Activated T-helper 17 cell treated with anti-CD3 and anti-CD28 coated beads, Interleukin-2, amount 50 U/mL, for 72 hours (primary cell): ENCODE measurements at places on chromosomes 3 and 15.

GRCh38 chr3:117920253-117920898 is 1114.3 kb downstream of the IGSF11 start:
- no peak for ATAC-seq

DNA sequence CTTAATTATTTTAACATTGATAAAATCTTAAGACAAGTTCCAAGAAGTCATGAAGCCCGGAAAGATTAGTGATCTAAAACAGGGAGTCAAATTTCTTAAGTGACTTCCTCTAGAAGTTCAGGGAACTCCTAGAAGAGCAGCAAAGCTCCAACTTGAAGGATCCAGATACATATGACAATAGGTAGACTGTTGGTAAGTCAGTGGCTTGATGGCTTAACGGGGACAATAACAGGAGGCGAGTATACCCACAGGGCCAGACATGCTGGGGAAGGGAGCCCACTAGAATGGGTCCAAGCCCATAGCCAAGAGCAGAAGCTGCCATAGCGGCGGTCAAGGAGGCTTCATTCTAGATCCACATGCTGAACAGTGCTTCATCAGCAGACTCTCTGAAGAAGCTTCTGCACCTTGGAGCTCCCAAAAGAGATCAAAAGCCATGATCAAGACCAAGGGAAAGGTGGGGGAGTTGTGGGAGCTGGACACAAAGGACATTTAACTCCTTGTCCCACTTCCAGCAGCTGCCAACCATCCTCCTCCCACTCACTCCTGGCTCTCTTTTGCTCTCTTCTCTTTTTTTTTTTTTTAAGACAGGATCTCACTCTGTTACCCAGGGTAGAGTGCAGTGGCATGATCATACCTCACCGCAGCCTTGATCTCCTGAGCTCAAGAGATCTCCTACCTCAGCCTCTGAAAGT is 10.2 kb upstream of the CA12 start:
- ATAC-seq: peak; percentile 19

- ATAC-seq: no peak
These were observed 667.0 kb downstream of the FHIT start for GRCh38 chr3:60584250-60584649.

DNA sequence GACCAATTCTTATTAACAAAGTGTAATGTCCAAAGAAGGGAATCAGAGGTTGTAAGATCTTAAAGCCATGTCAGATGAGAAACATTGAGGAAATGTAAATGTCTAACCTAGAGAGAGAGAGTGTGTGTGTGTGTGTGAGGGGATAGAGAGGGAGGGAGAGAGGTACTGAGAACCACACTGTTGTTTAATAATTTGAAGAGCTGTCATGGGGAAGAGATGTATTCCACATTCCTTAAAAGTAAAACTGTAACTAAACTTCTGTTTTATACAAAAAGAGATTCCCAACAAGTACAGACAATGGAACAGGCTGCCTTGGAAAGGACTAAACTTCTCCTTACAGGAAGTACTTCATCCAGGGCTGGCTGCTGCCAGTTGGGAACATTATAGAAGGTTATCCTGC is 68.9 kb upstream of the BOC start:
- ATAC-seq: no peak

- ATAC-seq: no peak
These were observed 6.9 kb upstream of the IL16 start for GRCh38 chr15:81189583-81190283.

- ATAC-seq: no peak
These were observed 198.9 kb upstream of the CTDSPL start for GRCh38 chr3:37662785-37663184.

DNA sequence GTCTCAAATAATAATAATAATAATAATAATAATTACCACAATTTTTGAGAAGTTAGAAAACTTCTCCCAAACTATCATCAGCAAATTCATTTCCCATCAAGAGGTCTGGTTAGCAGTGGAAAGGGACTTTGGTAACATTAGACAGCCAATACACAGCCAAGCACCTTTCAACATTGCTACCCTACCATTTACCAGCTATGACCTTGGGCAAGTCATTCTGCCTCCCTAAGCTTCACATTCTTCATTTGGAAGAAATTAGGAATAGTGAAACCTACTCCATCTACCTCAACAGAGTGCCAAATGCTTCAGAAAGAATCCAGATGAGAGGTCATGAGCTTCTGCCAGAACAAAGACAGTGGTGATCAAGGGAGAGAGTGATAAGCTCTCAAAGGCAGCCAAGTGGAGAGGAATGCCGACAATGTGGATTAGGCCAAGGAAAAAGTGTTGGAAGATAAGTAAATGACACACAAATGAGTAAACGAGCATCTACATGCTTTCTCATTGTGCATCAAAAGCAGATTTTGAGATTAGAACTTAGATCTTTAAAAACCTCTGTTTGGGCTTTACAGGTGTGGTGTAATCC is 42.9 kb upstream of the LPP start:
- ATAC-seq: no peak

DNA sequence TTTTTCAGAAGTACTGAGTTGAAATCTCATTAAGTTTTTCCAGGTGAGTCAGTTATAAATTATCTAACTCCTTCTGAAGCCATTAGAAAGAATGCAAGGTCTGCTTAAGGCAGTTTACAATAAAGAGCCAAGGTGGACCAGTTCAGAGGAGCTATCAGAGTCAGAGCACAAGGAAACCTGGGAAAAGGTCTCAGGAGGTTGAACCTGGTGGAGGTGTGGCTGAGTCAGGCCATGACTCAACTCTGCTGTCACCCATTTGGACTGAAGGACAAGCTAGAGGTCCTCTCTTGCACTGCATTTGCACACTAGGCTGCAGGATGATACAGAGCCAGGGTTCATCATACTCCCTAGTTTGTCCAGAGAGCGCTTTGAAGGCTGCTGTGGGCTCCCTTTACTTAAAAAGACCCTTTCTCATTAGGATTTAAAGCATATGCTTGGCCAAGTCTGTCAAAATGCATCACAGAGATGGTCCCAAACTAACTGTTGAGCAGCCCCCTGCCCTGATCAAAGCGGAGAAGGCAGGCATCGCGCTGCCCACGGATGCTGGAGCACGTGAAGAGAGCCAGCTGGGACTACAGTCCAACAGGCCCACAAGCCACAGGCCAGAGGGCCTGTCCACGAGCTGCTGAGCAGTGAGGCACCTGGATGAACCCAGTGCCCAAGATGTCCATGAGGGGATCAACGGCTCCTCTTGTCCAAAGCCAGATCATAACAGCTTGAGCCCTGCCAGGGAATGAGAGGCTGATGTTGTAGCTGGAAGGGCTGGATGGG is 26.0 kb upstream of the MRPS22 start:
- ATAC-seq: no peak

DNA sequence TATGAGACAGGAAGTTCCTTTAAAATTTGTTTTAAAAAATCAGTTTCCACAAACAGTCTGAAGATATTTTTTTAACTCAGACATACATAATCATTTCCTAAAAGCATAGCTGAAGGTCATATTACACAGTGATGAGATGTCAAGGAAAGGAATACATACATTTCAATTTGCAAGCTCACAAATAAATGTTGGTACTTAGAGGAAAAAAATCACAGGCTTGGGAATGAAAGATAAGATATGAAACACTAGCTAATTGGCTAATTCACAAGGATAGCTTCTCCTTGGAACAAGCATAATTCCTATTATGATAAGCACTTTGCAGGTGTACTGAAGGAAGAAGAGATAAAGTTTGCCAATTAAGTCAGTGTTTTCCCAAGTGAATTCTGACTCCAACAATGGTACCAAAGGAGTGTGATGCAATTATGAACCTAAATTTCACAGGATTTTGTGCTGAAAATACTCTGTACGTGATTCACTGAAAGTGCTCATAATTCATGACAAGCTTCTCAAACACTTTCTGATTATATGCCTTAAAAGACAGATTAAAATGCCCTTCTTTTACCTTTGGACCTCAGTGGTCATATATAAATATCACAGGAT is 112.4 kb downstream of the FRMD5 start:
- ATAC-seq: no peak

GRCh38 chr15:40256638-40257235 is 17.9 kb downstream of the PAK6 start:
- ATAC-seq: peak; percentile 58

DNA sequence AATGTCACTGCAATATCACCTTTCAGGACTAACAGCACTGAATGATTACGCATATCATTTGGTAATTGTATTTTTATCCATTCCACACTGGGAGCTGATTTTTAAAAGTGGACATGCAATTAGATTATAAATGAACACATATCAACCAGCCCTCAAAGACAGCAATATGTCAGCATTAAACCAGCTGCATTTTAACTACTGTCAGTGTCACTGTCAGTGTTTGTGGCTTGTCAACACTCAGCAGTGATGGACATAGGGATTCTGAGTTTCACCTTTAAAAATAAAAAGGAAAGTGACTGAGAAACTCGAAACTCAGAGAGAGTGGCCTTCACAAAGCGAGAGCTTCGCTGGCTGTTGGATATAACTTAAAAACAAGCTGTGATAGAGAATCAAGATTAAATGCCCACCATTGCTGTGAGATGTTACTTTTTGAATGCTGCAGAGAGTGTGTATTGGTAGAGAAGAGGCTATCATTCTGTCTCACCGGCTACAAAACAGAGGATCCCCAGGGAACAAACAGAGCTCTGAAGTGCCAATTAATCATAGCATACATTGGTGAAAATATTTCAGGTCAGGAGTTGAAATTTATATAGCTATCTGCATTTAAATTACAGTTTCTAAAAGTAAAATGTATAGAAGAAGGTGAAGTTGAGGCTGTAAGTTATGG is 635.8 kb downstream of the SQOR start:
- no peak for ATAC-seq

- no peak for ATAC-seq
These were observed 499.9 kb upstream of the LMCD1 start for GRCh38 chr3:8001712-8002111.

DNA sequence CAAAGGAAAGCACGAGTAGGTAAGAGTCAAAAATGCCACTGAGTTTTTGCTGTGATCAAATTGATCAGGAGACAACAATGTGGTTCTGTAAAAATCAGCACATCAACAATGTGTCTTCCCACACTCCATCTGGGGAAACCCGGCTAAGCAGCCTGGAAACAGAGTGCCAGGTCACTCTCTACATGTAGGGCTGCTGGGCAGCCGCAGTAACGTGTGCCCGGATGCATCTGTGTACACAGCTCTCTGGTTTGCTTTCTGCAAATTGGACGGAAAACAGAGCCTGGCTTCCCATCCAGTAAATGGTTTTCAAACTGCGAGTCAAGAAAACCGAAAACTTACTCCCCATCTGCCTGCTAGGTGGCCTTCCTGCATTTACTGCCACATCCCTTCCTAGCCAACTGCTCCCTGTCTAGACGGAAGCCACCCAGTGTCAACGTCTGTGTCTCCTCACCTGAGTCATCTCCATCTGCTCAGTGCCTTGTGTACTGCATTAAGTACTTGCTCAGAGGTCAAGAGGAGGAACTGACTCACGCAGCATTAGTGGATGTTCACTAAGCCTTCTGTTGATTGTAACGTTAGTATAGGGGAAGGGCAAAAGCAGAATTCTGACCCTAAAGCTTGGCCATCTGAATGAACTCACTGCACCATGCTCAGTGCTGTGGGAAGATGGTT is 124.1 kb downstream of the TJP1 start:
- no peak for ATAC-seq

GRCh38 chr3:137061186-137061585 is 103.4 kb downstream of the IL20RB start:
- no peak for ATAC-seq

DNA sequence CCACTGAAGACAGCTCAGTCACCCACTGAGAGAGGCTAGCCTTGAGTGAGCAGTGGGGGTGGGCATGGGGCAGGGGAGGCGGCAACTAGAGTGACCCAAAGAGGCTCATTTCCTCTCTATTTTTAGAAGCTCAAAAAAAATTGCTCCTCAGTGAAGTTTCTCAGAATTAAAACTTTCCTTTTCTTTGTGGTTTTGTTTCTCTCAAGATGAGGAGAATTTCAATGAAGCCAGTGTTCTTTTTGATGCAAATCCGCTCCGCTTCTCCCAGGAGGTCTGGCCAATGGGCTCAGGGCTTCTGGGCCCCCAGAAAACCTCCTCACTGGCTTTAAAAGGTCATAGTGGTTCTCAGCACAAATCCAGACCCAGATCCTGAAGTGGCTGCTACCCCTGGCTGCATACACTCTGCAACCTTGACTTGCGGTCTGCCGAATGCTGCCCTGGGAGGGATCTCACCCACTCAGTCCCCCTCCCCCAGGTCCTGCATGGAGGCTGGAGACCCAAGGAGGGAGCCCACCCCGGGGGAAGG is at the start of gene ACSBG1:
ACSBG1 (minus strand) TSS at position 51 of the 526 bp plus-strand sequence. CDS start 64 bp downstream, outside the sequence.
- ATAC-seq: no peak
